ENCODE measurements at places on chromosomes 16 and 17. TPM values are rescaled to one million over a fixed set of nuclear protein-coding genes. Genes with fewer than 3 reads are reported as not detected.

DNA sequence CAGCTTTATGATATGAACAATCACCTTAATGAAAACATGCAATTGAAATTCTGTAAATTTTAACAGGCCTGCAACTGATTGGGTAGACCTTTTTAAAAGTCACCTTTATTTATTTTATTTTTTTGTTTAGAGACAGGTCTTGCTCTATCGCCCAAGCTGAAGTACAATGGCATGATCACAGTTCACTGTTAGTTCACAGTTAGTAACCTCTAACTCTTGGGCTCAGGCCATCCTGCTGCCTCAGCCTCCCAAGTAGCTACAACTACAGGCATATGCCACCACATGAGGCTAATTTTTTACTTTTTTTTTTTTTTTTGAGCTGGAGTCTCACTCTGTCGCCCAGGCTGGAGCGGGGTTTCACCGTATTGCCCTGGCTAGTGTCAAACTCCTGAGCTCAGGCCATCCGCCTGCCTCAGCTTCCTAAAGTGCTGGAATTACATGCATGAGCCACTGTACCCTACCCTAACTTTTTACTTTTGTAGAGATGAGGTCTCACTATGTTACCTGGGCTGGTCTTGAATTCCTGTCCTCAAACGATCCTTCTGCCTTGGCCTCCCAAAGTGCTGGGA, 28.0 kb downstream of the AP1G1 start:
- no peak for DNase-seq

GRCh38 chr16:67814567-67814966, 7.9 kb downstream of the TSNAXIP1 start:
- DNase-seq: no peak

DNA sequence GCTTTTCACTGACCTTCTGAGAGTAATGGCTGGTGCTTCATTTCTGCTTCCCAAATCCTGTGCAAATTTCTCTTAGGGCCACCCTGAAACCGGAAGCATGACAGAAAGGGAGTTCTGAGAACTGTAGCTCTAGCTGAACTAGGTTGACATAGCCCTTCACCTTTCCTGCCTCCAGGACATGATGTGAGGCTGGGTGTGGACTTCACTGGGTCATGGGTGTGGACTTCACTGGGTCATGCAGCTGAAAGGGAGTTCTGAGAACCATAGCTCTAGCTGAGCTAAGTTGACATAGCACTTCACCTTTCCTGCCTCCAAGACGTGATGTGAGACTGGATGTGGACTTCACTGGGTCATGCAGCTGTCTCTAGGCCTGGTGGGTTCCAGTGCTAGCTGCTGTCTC, 54.3 kb upstream of the NLRP1 start:
- no peak for DNase-seq

The PLCG2 gene
- total RNA-seq: 5.7 TPM

The PABPN1L gene
- total RNA-seq: 0.40 TPM

- DNase-seq: no peak
Measured at GRCh38 chr16:84947022-84947421, 64.3 kb downstream of the ZDHHC7 start.

- DNase-seq: no peak
Measured at GRCh38 chr16:17273142-17273561, 197.6 kb downstream of the XYLT1 start.

The ASPHD1 gene
- total RNA-seq: 14.2 TPM

DNA sequence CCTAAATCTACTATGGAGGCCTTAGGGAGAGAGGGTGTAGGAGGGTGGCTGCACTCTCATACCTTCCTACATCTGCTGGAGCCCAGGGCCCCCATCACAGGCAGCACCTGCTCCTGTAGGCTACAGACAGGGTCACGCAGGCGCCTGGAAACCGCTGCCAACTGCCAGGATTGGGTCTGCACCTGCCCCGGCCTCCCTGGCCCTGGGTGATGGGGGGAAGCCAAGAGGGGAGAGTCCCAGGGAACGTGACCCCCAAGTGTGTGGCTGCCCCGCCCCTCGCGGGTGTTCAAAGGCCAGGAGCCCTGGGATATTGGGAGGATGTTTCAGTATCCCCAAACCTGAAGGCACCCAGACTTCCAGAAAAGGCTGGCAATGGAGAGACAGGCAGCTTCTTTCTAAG, 5.6 kb upstream of the TEX19 start:
- no peak for DNase-seq

- DNase-seq: no peak
Measured at GRCh38 chr17:56177361-56177760, 24.1 kb downstream of the ANKFN1 start.

The ADCY9 gene
- 10.4 TPM for total RNA-seq

- no peak for DNase-seq
Measured at GRCh38 chr17:6035801-6036394, 34.3 kb upstream of the WSCD1 start.

- peak; percentile 40 for DNase-seq
Measured at GRCh38 chr17:10879190-10879836, 41.4 kb upstream of the PIRT start.

The PRSS21 gene
- not detected for total RNA-seq

- no peak for DNase-seq
Measured at GRCh38 chr16:11571549-11571948, 15.2 kb downstream of the LITAF start.

The DPH1 gene
- 63.8 TPM for total RNA-seq

DNA sequence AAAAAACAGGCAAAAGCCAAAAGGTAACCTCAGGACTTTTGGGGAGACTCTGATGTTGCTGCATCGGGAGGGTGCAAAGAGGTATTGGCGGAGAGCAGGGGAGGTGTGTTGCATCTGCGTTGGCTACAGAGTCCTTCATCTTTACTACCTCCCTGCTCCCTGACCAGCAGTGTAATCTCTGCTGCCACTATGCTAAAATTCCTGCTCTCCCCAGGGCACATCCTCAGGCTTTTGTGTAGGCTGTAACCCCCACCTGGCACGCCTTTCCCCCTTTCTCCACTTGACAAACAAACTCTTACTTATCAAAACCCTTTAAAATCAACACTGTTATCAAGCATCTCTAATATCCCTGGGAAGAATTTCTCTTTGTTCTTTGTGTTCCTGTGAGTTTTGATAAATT, 435.3 kb downstream of the HAPSTR1 start:
- no peak for DNase-seq

DNA sequence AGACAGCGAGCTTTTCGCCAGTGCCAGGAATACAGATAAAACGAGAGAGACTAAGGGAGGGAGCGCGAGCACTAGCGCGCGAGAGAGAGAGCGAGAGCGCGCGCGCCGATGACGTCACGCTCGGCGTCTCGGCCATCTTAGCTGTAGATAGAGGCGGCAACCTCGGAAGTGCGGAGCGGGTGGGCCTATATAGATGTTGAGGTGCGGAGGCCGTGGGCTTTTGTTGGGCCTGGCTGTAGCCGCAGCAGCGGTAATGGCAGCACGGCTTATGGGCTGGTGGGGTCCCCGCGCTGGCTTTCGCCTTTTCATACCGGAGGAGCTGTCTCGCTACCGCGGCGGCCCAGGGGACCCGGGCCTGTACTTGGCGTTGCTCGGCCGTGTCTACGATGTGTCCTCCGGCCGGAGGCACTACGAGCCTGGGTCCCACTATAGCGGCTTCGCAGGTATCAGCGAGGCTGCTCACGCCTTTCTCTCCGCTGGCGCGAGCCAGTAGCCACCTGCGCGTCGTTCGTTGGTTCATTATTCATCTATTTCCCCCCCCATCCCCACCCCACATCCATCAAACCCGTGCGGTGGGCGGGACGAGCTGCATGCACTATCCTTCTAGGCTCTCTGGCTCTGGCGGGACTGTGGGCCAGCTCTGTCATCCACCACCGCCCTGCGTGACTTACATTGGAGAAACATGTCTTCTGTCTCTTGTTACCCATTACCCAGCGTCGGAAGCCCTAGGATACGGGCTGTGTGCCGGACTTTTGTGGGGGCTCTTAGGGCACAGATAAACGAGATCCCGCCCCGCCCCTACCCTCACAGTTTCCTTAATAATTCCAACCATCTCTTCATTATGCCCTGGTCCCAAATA, 795 bp downstream of the CYB5D2 start:
- peak; percentile 88 for DNase-seq

DNA sequence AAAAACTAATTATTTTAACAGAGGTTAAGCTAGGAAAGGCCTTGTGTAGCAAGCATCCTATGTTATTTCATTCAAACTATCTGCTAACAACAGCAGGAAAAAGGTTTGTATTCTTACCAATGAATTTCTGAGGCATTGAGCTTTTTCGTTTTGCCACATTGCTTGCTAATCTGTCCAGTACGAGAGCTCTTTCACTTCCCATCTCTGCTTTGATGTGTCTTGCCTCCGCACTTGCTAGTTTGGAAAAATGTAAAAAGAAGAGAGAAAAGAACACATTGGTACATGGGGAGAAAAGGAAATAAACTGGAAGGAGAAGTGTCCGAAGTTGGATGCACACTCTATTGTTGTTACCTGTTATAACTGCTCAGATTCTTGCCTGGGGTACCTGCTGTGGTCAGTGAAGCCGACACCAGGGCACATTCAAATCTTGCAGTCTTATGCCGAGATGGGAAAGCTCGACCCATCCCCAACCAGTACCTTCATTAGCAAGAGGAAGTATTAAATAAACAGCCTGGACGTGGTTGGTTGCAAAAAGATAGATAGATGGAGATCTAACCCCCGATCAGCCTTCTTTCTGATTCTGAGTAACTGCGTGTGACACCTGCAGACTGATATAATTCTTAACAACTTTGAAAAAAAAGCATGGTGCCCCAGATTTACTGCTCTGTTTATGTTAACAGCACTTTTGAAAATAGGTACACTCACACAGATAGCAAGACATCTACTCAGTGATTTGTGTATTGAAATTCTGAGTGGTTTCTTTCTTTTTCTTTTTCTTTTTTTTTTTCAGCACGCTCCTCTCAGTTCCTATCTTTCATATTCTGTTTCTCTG, 40.0 kb downstream of the GRB7 start:
- DNase-seq: no peak

The KIF2B gene
- not detected for total RNA-seq

- no peak for DNase-seq
Measured at GRCh38 chr17:33073416-33073815, 81.8 kb downstream of the SPACA3 start.

DNA sequence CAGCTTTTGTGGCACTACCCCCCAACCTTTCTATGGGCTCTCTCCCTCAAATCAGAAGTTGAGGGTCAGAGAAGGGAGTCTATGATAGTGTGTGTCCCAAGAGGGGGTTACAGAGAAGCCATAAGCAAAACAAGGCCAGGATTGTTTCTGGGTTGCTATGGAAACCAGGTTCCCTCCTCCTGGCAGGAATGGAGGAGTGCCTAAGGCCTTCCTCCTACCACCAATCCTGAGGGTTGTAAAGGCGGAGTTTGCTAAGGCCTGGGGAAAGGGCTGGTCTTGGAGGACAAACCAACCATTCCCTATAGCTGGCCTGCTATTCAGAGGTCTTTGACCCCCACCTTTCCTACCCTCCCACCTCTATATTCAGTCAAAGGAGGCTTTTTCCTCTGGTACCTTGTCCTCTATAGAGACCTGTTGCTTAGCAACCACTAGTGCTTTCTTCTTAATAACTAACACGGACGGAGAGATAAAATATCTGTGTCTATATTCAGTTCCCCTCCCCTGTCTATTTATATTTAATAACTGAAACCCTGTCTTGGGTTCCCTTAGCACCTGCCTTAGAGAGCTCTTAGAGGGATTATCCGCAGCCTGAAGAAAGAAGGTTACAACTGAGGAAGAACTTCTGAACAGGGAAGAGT, 43.4 kb downstream of the NEUROD2 start:
- DNase-seq: no peak

DNA sequence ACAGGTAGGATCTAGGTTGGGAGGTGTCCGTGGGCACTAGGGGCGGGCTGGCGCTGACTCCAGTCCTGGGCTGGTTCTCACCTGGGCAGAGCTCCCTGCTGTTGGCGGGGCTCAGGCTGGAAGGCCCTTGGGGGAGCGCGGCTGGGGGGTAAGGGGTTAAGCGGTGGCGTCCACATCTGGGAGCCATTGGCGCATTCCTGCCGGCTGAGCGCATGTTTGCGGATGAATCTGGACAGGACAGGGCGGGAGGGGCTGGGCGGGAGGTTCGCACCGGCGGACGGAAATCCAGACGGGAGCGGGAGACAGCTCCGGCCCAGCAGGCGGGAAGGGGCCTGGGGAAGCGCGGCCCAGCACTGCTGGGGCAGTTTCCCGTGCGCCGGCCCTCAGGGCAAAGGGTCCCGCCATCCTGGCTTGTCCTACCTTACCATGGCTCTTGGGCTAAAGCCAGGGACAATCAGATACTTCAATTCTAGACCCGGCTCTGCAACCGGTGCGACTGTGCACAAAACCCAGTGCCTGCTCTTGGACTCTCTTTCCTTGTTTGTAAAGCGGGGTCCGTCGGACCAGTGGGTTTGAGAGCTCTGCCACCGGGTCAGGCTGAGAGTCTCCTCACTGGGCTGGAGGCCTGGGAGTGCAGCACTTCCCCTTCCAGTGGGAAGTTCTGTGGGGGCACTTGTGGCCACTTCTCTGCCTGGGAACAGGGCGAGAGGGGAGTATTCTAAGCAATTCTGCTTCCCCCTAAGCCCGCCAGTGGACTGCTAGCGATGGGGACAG, 7.8 kb downstream of the RARA start:
- DNase-seq: peak; percentile 74

GRCh38 chr16:84552135-84552534, 47.7 kb upstream of the MEAK7 start:
- DNase-seq: no peak

The KRT20 gene
- total RNA-seq: not detected

GRCh38 chr16:55477736-55478135, 1.3 kb upstream of the MMP2 start:
- DNase-seq: no peak

The MFSD6L gene
- total RNA-seq: 4.0 TPM

GRCh38 chr17:35432176-35433074, at the start of gene SLFN12:
TSS of gene SLFN12 (minus strand) at chr17:35432500. CDS start at chr17:35423028, 9,472 bp downstream.
- no peak for DNase-seq

DNA sequence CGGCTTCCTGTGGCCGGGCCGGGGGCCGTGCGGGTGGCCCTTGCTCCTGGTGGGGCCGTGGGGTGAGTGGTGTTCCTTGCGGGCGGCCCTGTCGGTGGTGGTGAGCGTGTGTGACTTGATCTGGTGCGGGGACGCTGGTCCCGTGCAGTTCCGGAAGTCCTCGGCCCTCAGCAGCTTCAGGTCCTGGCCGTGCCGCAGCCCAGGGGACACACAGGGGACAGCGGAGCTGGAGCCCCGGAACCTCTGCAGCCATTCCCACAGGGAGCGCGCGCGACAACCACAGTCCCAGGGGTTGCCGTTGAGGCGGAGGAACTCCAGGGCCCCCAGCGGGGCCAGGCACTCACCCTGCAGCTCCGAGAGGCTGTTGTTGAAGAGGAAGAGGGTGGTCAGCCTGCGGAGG, 88.4 kb downstream of the RTN4RL1 start:
- no peak for DNase-seq

GRCh38 chr17:72446118-72446517, 325.3 kb downstream of the SOX9 start:
- DNase-seq: no peak

DNA sequence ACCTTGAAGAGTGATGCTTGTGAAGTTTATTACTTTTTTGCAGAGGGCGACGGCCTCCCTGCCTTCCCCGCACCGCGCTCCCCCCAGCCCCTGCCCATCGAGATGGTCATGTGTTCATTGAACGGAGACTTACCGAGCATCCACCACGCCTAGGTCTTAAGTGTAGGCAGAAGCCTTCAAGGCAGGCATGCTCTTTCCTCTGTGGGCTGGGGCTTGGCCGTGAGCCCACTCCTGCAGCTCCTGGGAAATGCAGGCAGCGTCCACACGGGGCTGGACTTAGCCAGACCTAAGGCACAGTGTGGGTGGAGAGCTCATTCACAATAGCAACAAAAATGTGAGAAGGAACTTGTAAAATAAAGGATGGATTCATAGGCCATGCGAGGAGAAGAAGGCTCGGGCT, 19.2 kb downstream of the RNF213 start:
- DNase-seq: peak; percentile 54

- DNase-seq: no peak
Measured at GRCh38 chr17:9875441-9875840, 29.6 kb downstream of the RCVRN start.

The GAS2L2 gene
- 0.11 TPM for total RNA-seq

The HAS3 gene
- 0.86 TPM for total RNA-seq
